ENCODE measurements at places on chromosomes 7 and 10. TPM values are rescaled to one million over a fixed set of nuclear protein-coding genes. Genes with fewer than 3 reads are reported as not detected.

The PHYHIPL gene
- 0.82 TPM for total RNA-seq

The CCDC7 gene
- 56.1 TPM for total RNA-seq

The PGAM2 gene
- 2.1 TPM for total RNA-seq

The UFSP1 gene
- 2.4 TPM for total RNA-seq

The SPDYE2 gene
- total RNA-seq = not detected

The P4HA1 gene
- total RNA-seq = 15.2 TPM

DNA sequence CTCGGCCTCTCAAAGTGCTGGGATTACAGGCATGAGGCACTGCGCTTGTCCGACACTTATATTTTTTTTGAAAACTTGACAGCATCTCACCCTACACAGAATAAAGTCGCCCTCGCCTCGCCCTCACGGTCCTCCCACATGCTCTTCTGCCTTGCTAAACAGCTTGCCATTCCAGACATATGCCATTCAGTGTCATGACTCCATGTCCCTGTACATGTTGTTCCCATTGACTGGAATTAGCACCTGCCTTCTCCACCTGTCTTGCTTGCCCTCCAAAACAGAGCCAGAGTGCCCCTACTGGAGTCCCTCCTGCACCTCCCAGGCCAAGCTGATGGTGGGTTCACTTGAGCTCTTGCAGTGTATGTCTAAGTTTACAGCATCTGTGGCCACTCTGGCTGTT is 6.2 kb downstream of the NIPSNAP2 start:
- H3K27ac ChIP-seq = no peak overlapping the region
- no peaks in the 10 kb centered on the region for H3K27me3 ChIP-seq
- no peaks in the 10 kb centered on the region for H3K36me3 ChIP-seq
- H3K4me1 ChIP-seq = peaks cover 33% of the 10 kb centered on the region
- no peak overlapping the region for H3K4me3 ChIP-seq

- H3K27me3 ChIP-seq = no peaks in the 10 kb centered on the region
- no peaks in the 10 kb centered on the region for H3K4me1 ChIP-seq
- H3K27ac ChIP-seq = no peak overlapping the region
- DNase-seq = no peak
- H3K36me3 ChIP-seq = no peaks in the 10 kb centered on the region
These were observed 41.7 kb upstream of the EZH2 start for GRCh38 chr7:148925836-148926235.

GRCh38 chr7:16068183-16068582 is 353.2 kb downstream of the CRPPA start:
- H3K36me3 ChIP-seq = no peaks in the 10 kb centered on the region
- DNase-seq = no peak
- no peaks in the 10 kb centered on the region for H3K27me3 ChIP-seq
- no peak overlapping the region for H3K27ac ChIP-seq
- H3K4me1 ChIP-seq = peaks cover 14% of the 10 kb centered on the region
- no peak overlapping the region for H3K4me3 ChIP-seq

- no peak for DNase-seq
- H3K4me1 ChIP-seq = no peaks in the 10 kb centered on the region
- no peak overlapping the region for H3K4me3 ChIP-seq
- no peaks in the 10 kb centered on the region for H3K27me3 ChIP-seq
- H3K27ac ChIP-seq = no peak overlapping the region
These were observed 22.4 kb upstream of the ITGA8 start for GRCh38 chr10:15742102-15742501.

DNA sequence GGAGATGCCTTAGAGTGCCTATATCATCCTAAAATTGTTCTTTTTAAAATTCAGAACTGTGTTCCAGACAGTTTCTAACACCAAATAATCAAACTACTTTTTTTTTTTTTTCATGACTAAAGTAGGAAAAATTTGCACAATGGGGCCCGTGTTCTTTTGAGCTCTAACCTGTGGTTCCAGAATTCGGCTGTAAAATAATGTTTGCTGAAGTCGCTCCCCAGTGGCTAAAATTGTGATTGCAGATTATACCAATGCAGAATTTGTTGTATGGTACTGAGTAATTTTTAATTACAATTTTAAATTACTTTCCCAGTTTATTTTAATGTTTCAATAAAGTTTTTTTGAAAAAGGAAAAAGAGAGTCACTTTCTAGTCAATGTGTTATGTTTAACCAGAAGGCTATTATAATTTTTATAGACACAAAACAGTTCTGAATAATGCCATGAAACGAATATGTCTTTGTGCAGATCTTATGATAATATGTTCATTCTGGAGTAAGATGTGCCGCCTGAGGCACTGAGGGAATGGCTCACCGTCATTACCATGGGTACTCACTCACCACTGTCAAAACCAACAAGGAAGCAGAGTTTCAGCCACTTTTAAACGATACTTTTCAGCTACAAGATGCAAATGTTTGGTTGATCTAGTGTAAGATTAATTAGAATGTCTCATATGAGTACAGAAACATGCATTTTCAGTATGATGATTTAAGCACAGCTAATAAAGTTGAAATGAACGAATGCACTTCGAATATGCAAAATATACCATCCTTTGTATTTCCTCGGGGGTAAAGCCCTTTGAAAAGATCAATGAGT is 173.6 kb downstream of the PRKCQ start:
- peaks cover 17% of the 10 kb centered on the region for H3K4me1 ChIP-seq
- no peak for DNase-seq
- no peaks in the 10 kb centered on the region for H3K36me3 ChIP-seq
- no peaks in the 10 kb centered on the region for H3K27me3 ChIP-seq
- H3K27ac ChIP-seq = no peak overlapping the region

DNA sequence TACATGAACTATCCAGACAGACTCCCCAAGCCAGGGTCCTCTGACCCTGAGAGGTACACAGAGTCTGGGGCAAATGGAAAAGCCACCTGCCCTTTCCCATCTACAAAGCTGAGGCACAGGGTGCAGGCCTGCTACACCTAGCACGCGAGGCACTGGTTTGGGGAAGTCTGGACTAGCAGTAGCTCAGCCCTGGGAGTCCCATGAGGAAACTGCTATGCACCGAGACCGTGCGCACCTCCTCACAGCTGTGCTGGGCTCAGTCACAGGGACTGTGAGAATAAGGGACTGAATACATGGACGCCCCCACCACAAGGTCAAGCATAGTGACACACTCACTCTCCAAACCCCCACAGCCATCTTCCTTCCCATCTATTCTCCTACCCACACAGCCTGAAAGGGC is 8.2 kb downstream of the MAT1A start:
- no peak overlapping the region for H3K4me3 ChIP-seq
- no peak for DNase-seq
- no peak overlapping the region for H3K27ac ChIP-seq
- H3K4me1 ChIP-seq = no peaks in the 10 kb centered on the region

DNA sequence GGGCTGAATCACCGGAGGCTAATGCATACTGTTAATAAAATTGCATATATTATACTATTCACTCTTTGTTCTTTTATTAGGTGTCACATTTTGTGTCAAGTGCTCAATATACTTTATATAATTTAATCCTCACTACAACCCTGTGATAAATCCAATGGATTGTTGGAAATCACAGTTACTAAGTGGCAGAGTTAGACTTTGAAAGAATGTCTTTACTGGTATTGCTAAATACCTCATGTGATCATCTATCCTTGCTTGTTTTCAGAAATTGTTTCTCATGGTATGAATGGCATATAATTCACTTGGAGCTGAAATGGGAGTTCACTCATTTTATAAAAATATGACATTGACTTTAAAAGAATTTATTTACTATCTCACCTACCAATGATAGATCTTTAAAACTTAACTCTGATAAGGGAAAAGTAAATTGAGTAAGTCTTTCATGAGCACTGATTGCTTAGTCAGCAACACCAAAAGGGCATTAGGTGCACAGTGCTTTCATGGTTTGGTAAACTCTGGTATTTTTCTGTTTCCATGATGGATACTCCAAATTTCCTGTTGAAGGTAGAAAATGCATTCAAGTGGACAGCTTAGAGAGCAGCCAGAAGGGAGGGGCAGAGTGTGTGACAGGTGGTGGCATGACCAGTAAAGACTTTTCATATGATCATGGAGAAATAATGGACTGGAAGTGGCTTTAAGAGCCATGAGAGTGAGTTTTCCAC is 22.6 kb downstream of the ENKUR start:
- no peak for DNase-seq
- no peaks in the 10 kb centered on the region for H3K4me1 ChIP-seq
- H3K27ac ChIP-seq = no peak overlapping the region
- no peaks in the 10 kb centered on the region for H3K27me3 ChIP-seq
- H3K4me3 ChIP-seq = no peak overlapping the region

DNA sequence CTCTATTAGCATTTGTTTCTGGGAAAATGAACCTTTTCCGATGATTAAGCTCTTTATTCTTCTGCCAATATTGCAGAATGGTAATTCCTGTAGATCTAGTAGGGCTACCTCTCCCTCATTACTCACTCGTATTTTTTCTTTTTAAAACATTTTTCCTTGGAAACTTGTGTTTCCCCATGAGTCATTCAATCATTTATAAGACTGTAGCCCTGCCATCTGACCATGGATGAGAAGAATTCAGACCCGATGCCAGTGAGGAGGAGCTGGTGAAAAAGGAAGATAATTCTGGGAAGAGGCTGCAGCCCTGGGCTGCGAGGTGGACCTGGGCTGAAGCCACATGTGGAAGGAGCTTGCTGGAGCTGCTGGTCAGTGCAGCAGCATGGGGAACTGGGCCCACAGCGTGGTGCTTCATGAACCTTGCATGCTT is 242.8 kb downstream of the KLF6 start:
- H3K27me3 ChIP-seq = no peaks in the 10 kb centered on the region
- no peak for DNase-seq
- no peak overlapping the region for H3K4me3 ChIP-seq
- no peaks in the 10 kb centered on the region for H3K4me1 ChIP-seq

- peaks cover 5% of the 10 kb centered on the region for H3K36me3 ChIP-seq
- H3K27me3 ChIP-seq = no peaks in the 10 kb centered on the region
- peaks cover 5% of the 10 kb centered on the region for H3K4me1 ChIP-seq
- no peak for DNase-seq
These were observed 27.1 kb downstream of the PARP12 start for GRCh38 chr7:140035400-140036223.

DNA sequence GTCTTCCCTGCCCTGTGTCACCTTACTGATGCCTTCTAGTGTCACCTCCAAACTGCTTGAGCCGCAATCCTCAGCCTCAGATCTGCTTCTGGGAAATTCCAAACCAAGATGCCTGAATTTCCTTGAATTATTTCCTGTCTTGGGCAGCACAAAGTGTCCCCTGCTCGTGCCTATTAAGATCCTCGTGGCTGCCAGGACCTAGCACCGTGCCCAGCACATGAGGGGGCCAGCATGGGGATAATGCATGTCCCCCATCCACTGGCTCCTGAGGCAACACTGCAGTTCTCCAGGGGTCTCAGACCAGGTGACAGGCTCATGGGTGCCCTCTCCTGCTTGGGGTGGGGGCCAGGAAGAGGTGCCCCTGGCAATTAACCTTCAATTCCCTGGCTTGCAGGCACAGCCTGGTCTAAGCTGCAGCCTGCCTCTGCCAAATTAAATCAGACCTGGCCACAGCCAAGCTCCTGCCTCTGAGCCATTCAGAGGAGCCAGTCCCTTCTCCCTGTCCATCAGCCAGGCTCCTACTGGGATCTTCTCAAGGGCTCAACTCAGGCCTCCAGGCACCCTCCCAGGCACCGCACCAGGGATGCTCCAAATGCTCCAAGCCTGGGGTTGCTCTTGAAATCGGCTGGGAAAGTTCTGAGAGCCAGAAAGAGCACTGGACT is 146.6 kb downstream of the SH3PXD2A start:
- no peak for DNase-seq
- H3K36me3 ChIP-seq = no peaks in the 10 kb centered on the region
- H3K4me1 ChIP-seq = no peaks in the 10 kb centered on the region
- no peak overlapping the region for H3K27ac ChIP-seq
- H3K27me3 ChIP-seq = no peaks in the 10 kb centered on the region

DNA sequence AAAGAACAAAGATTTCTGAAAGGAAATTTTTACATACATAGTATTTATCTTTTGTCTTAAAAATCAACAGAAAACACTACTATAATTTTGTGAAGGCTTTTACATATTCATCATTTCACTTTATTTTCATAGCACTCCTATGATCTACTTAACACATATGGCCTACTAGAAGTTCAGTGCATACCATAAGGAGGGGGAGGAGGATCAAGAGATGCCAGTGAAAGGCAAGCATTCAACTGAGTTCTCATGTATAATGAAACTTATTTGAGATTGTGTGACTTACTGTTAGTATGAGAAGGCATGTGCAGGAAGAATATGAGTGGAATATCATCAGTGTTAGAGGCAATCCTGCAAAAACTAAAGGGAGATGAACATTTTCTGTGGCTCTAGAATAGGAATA is 10.6 kb downstream of the BRAF start:
- no peak for DNase-seq
- no peaks in the 10 kb centered on the region for H3K4me1 ChIP-seq
- H3K27me3 ChIP-seq = no peaks in the 10 kb centered on the region
- H3K4me3 ChIP-seq = no peak overlapping the region

GRCh38 chr7:17362439-17363105 is 64.1 kb downstream of the AHR start:
- H3K27ac ChIP-seq = no peak overlapping the region
- H3K4me3 ChIP-seq = no peak overlapping the region
- no peak for DNase-seq
- H3K27me3 ChIP-seq = no peaks in the 10 kb centered on the region
- H3K36me3 ChIP-seq = no peaks in the 10 kb centered on the region

DNA sequence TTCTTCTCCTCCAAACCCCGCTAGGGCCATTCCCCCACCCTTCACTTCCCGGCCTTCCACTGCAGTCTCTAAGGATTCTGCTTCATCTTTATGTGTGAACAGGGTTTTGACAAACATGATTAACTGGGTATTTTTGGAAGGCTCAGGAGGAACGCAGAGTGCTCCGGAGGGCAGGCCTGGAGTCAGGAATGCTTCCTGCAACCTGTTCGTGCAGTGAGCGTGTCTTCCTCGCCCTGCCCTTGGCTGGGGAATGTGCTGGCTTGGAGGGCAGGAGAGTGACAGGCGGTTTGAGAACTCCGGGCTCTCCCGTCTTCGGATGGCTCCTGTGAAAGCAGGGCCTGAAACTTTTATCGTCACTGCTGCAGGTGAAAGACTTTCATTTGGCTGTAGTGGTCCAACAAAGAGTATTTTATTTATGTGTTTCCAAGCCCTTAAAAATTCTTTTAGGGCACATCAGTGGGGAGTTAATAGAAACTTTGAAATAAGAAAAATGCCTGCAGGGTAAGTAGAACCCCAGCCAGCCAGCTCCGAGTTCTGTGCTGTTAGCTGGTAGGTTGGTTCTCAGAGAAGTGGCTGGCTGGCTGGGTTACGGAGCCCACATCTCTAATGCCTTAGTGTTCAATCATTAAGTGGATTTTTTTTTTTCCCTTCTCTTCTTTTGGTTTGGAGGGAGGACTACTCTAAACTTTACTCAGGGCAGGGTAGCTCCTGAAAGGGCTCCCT is 51.0 kb downstream of the TCF7L2 start:
- no peaks in the 10 kb centered on the region for H3K36me3 ChIP-seq
- no peak overlapping the region for H3K4me3 ChIP-seq
- peak overlapping the region; percentile 68 for H3K27ac ChIP-seq
- H3K4me1 ChIP-seq = no peaks in the 10 kb centered on the region
- DNase-seq = no peak

- no peaks in the 10 kb centered on the region for H3K27me3 ChIP-seq
- H3K27ac ChIP-seq = no peak overlapping the region
- no peaks in the 10 kb centered on the region for H3K4me1 ChIP-seq
- DNase-seq = no peak
- no peak overlapping the region for H3K4me3 ChIP-seq
These were observed 40.9 kb downstream of the SMURF1 start for GRCh38 chr7:99102809-99103690.

Data from sigmoid colon (tissue), 7 donors.